ENCODE measurements at places on chromosomes 11 and 22.

- no peak for DNase-seq
Observed at GRCh38 chr11:134730561-134731212, 318.6 kb upstream of the B3GAT1 start.

GRCh38 chr11:92045301-92045700 is 179.3 kb upstream of the FAT3 start:
- peak; percentile 21 for DNase-seq

DNA sequence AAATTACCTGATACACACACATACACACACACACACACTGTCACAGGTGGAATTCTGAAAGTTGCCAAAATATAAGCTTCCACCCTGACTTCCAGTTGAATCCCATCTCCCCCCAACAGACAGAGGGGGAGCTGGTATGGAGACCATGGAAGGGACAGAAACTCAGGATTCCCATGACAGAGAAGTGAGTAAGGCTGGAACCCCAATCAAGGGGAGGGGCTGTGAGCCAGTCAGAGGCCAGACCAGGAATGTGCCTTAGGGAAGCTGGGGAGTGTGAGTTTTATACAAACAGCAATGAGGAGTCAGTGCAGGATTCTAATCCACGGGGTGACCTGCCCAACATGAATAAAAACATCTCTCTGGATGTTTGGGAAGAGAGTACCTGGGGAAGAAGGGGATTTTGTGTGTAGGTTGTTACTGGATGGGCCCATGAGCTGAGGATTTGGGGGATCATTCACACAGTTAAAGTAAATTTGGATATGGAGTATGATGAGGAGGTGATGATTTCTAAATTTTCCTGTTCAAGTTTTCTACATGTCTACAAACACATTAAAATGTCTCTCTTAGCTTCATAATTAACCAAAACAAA is 38.7 kb upstream of the TOP3B start:
- DNase-seq = no peak

GRCh38 chr11:113203141-113203753 is 111.1 kb upstream of the TTC12 start:
- no peak for DNase-seq

DNA sequence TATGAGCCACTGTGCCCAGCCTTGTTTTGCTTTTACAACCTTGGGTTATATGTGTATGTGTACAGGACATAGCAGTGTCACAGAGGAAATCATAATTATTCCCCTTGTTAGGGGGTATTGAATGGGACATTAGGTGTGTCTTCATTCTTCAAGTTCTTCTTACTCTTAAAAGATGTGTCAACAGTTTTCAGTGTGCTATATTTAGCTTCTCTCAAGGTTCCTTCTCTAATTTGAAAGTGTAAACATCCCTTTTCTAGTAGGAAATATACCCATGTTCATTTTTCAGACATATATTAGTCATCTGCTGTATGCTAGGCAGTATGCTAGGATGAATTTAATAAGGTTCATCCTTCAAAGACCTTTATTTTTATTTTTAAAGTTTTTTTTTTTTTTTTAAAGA is 17.1 kb downstream of the PCF11 start:
- DNase-seq = no peak

- no peak for DNase-seq
Observed at GRCh38 chr22:33573479-33573878, 346.8 kb downstream of the LARGE1 start.

- DNase-seq = no peak
Observed at GRCh38 chr11:77397631-77398030, 76.3 kb downstream of the PAK1 start.

DNA sequence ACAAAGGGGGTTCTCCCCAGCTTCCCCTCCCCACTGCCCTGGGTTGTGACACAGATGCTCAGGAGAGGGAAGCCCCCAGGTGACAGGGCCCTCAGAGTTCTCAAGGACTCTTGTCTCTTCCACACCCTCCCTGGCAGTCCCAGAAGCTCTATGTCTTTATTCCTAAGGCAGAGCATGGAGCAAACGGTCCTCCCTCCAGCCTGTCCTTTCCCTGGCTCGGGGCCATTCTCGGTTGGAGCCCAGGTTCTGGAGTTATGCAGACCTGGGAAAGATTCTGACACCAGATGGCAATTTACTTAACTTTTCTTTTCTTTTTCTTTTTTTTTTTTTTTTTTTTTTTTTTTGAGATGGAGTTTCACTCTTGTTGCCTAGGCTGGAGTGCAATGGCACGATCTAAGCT is 186.6 kb downstream of the CEP164 start:
- no peak for DNase-seq

- no peak for DNase-seq
Observed at GRCh38 chr11:111368285-111368560, 10.9 kb downstream of the POU2AF1 start.

DNA sequence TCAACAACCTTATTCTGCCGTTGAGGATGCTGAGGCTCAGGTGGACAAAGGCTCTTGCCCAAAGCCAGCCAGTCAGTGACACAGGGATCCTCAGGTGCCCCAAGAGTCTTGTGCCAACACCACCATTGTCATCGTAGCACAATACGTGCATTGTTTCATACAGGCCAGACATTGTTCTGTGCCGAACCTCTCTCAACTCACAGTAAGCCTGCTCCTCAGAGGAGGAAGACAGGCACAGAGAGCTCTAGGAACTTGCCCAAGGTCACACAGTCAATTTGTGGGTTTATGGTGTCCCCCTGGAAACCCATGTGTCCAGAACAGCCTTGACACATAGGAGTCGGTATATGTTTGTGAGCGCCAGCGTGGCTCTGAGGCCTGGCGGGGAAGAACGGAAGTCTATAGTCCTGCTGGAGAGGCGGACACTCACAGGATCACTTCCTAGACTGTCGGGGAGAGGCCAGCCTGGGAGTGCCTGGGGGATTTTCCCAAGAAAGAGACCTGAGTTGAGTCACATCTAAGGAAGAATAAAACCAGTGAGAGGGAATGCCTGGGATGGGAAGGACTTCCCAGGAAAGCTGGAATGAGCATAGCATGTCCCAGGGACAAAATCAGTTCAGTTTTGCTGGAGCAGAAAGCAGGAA is 20.2 kb downstream of the LIF start:
- DNase-seq = peak; percentile 88

- no peak for DNase-seq
Observed at GRCh38 chr22:46917771-46918101, 155.3 kb downstream of the TBC1D22A start.

GRCh38 chr22:24128021-24128420 is 53.3 kb upstream of the SUSD2 start:
- no peak for DNase-seq

DNA sequence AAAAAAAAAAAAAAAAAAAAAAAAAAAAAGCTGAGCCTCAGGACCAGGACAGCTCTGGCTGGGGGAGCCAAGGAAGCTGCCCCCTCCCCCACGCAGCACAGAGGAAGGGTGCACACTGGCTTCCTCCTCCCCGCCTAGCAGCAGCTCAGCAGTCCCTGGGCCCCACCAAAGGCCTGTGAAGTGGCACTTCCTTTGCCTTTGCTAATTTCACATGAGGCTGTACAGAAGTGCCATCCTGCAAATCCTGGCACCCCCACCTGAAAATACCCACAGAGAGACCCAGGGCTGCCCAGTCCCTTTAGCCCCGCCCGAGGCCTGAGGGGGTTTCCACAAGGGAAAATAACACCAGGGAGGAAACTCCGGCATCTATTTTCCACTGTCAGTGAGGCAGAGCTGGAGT is 3.9 kb downstream of the RHOG start:
- no peak for DNase-seq

DNA sequence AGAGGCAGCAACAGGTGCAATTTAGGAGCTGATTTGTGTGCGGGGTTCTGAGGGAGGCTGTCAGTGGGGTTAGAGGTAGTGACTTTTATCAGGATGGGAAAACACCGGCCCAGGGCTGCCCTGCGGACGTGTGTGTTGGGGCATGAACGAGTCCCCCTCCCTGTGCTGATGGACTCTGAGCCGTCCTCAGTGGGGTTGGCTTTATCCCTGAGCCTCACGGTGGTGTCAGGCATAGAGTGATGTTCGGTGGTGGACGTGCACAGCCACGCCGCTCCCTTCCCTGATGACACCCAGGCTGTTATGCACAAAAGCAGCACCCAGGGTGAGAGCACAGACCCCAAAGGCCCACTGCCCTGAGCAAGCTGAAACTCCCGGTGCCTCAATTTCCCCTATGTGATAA is 809.1 kb downstream of the BRD1 start:
- no peak for DNase-seq

GRCh38 chr11:60924110-60924905 is at the start of gene TMEM132A:
Gene TMEM132A (plus strand): TSS chr11:60924460. CDS start chr11:60924634, 174 bp downstream.
- DNase-seq = peak; percentile 57

DNA sequence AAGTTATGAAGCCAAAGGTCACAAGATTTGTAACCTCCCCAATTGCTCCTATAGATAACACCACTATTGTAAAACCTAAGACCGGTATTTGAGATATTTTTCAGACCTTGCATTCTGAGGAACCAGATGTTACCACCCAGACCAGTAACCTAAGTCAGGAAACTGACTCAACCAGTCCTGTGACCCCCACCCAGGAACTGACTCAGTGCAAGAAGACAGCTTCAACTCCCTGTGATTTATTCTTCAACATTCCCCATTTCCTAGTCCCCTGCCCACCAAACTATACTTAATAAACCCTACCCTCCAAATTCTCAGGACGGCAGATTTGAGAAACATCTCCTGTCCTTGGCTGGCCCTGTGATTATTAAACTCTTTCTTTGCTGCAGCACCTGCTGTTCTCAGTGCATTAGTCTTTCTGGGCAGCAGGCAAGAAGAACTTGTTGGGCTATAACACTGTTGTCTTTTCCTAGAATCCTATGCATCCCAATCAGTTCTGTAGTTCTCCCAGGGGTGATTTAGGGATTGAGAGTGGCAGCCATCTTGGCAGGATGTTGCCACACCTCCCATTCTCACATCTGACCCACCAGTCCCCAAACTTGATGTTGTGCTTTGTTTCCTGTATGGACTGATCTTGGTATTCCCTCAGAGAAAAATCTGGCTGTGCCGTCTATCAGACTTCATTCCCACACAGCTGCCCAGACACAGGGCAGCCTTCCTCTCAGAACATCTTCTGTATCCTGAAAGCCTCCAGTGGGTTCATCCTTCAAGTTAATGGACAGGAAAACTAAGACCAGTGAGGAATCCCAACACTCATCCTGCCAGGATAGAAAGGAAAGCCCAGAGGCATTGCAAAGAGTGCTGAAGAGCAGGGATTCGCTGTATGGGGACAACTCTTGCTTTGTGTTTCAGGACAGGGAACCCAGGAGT is 104.0 kb downstream of the PDE2A start:
- peak; percentile 99 for DNase-seq

- peak; percentile 96 for DNase-seq
Observed at GRCh38 chr11:69638941-69639681, 1.8 kb upstream of the CCND1 start.

- no peak for DNase-seq
Observed at GRCh38 chr11:68933605-68934320, 30.1 kb downstream of the IGHMBP2 start.

- peak; percentile 42 for DNase-seq
Observed at GRCh38 chr11:75867778-75868374, 52.9 kb downstream of the UVRAG start.

GRCh38 chr11:76805206-76805913 is 22.2 kb downstream of the TSKU start:
- peak; percentile 44 for DNase-seq

- no peak for DNase-seq
Observed at GRCh38 chr11:129972611-129973010, 30.0 kb downstream of the PRDM10 start.

- no peak for DNase-seq
Observed at GRCh38 chr11:83979593-83979992, 693.4 kb upstream of the CCDC90B start.

DNA sequence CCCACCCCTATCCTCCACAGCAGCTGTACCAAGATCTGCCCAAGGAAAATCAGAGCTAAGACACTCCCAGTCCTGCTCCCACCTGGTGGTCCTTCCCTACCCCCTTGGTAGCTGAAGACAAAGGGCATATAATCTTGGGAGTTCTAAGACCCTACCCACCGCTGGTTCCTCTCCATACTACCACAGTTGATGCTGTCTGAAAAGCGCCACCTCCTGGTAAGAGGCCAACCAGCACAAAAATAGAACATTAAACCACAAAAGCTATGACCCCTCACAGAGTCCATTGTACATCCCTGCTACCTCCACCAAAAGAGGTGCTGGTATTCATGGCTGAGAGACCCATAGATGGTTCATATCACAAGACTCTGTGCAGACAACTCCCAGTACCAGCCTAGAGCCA is 161.5 kb upstream of the ARHGAP42 start:
- DNase-seq = no peak

GRCh38 chr11:13334034-13334786 is 56.6 kb downstream of the BMAL1 start:
- no peak for DNase-seq

DNA sequence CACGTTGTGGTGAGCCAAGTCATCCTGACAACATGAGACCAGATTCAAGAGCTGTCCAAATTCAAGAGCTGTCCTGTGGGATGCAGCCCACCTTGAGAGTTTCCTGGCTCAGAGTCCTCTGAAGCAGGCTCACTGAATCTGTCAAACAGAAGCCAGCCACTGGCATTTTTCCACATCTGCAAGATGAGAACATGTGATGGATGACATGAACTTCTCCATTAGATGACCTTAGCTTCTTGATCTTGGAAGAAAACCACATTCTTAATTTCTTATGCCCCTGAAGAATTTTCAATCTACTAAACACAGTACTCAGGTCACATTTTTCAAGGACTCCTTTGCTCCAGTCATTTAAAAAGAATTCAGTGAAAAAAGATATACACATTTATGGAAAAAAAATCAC is 291.0 kb downstream of the GUCY1A2 start:
- DNase-seq = no peak

- peak; percentile 40 for DNase-seq
Observed at GRCh38 chr22:37716708-37717107, 19.9 kb downstream of the TRIOBP start.

- DNase-seq = no peak
Observed at GRCh38 chr22:32544953-32545558, 70.4 kb downstream of the FBXO7 start.

- DNase-seq = peak; percentile 66
Observed at GRCh38 chr11:2382129-2382517, 5.0 kb downstream of the CD81 start.

Measured in A172 (cell line).